ENCODE measurements at places on chromosomes 5 and 9.
A peak's percentile ranks its signal among the peaks of the same experiment; 100 is the strongest.

- ATAC-seq: peak; percentile 41
These were observed 31.8 kb upstream of the CKS2 start for GRCh38 chr9:89278997-89279739.

DNA sequence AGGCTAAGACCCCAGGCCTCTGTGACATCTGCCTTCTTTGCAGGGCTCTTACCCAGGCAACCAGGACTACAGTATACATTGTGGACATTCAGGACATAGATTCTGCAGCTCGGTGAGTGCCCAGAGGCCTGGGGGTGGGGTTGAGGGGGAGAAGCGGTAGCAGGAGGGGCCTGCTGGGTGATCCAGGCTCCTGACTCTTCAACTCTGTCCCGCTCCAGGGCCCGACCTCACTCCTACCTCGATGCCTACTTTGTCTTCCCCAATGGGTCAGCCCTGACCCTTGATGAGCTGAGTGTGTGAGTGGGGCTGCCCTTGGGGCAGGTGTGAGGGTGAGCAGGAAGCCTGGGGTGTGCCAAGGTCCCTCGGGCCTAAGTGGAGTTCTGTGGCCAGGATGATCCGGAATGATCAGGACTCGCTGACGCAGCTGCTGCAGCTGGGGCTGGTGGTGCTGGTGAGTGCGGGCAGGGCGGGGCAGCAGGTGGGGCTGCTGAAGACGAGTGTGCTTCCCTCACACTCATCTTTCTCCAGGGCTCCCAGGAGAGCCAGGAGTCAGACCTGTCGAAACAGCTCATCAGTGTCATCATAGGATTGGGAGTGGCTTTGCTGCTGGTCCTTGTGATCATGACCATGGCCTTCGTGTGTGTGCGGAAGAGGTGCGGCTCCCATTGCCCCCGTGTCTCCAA, 19.8 kb downstream of the GPRIN1 start:
- no peak for ATAC-seq

- peak; percentile 39 for ATAC-seq
These were observed 763 bp downstream of the TJP2 start for GRCh38 chr9:69174616-69175463.

DNA sequence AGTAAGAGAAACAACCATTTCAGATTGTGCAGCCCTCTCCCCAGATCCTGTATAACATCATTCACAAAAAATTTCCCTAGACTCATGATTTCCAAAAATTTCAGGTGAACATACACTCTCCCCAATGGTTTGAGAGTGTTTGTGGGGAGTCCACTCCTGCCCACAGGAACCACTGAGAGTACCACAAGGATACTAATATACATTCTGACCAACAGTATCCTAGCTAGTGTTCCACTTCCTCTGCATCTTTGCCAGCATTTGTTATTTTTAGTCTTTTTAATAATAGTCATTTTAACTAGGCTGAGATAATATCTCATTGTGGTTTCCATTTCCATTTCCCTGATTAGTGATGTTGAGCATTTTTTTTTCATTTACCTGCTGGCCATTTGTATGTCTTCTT, 155.4 kb downstream of the DTWD2 start:
- no peak for ATAC-seq

DNA sequence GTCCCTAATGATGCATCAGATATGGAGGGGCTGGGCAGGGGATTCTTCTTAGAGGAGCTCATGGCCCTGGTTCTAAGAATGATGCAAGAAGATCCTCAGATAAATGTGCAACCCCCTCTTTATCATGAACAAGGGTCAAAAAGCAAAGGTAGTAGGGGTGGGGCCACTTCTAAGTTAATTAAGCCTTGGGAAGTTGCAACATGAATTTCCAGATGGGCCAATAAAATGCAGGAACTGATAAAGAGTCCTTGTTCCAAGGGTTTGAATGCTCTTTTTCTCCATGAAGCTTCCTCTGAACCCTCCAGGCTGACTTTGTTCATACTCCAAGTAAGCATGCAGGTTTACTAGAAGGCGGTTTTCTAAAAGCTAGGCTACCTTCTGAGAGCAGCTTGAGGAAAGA, 25.6 kb downstream of the PCA3 start:
- no peak for ATAC-seq

DNA sequence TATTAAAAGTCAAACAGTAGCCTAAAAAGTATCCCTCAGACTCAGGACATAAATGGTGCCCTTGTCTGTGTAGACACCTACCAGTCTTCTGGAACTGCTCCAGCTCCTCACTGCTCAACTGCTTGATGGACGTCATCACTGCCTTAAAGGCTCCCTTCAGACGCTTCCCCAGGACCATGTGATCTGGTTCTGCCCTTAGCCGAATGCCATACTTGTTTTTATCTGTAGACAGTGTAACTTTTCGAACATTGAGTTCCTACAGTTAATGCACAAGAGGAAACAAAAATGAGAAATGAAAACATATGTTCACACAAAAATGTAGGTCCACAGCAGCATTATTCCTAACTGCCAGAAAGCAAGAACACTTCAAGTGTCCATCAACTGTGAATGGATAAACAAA, 46.2 kb downstream of the IARS1 start:
- ATAC-seq: no peak

- ATAC-seq: peak; percentile 64
These were observed 405.4 kb downstream of the DMAC1 start for GRCh38 chr9:7394002-7394774.

GRCh38 chr5:143887903-143888665, 76.1 kb downstream of the HMHB1 start:
- ATAC-seq: peak; percentile 25

- no peak for ATAC-seq
These were observed 387.9 kb downstream of the RAB3C start for GRCh38 chr5:58970766-58971165.

DNA sequence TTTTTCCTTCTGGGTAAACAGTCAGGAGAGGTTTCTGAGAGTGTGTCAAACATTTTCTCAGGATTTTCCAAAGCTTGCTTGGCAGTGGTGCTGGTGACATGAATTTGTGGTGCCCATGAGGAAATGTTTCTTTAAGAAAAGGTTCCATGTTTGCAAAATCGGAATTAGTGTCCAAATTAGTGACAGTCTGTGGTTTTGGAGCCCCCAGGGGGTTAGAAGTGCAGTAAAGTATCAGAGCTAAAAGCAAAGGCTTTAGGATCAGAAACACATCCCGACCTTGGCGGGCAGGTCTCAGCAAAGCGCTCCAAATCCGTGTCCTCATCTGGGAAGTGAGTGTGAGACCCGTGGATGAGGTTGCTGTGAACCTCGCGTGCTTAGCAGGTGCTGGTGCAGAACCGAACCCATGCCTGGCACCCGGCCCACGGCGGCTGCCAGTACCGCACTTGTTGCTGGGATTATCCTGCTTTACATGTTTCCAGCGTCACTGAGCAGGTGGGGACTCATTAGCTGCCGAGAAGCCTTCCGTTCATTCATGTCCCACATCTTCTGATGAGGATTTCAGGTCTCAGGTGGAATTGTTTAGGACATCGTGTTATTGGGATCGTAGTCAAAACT, 70.8 kb upstream of the COL5A1 start:
- ATAC-seq: no peak

DNA sequence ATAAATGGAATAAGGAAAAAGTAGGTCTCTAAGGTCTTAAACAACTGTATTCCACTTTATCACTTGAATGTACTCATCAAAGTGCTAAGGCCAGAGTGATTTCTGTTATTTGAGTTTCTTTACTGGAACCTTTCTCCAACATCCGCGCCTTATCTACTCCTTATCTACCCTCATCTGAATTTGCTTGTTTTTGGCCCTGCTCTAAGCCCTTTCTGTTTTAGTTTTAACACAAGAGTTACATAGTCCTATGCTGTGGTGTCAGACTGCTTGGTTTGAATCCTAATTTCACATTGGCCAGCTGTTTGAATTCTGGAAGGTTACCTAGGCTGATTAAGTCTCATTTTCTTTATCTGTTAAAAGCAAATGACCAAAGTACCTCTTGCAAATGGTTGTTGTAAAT, 128.3 kb downstream of the PCSK5 start:
- no peak for ATAC-seq

GRCh38 chr5:164098979-164099378, 593.6 kb downstream of the MAT2B start:
- no peak for ATAC-seq

GRCh38 chr9:61673247-61673646, 483.4 kb downstream of the SPATA31A7 start:
- no peak for ATAC-seq

DNA sequence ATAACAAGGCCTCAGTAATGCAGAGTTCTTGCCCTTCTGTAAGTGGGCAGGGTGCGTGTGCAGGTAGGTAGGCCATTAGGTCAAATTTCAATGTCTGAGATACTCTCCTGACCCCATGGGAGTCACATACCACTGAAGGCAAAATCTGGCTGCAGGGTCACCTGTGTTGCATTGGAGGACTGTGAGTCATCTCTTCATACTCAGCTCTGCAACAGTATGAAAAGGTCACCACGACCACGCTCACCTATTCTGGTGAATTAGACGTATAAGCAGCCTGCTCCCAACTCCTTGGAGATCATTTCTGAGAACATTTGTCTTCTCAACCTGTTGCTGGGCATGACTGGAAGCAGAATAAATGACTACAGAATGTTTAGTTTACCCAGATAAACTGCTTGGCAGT, 599.8 kb downstream of the PDE4D start:
- no peak for ATAC-seq

- peak; percentile 5 for ATAC-seq
These were observed 5.8 kb upstream of the ST6GALNAC6 start for GRCh38 chr9:127905004-127905728.

DNA sequence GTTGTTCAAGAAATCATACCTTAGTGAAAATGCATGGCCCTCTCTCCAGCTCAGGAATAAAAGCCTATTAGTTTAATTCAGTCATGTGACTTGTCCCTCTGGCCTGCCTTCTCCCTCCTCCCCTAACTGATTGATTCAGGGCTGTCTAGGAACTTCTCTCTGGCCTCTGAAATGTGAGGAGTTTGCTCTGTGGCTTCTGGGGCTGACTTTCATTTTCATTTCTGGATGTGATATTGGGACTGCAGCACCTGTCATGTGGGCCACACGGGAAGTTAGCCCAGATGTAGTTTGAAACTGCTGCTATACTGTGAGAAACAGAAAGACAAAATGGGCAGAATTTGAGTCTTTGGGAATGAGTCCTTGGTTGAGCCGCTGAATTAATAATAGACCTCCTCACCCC, 44.8 kb downstream of the PARP8 start:
- peak; percentile 60 for ATAC-seq

GRCh38 chr5:143037708-143038107, 267.5 kb downstream of the ARHGAP26 start:
- ATAC-seq: no peak

- ATAC-seq: peak; percentile 78
These were observed 37.4 kb downstream of the PIK3R1 start for GRCh38 chr5:68252673-68253623.

- ATAC-seq: no peak
These were observed 198.1 kb downstream of the NR3C1 start for GRCh38 chr5:143205386-143205785.

DNA sequence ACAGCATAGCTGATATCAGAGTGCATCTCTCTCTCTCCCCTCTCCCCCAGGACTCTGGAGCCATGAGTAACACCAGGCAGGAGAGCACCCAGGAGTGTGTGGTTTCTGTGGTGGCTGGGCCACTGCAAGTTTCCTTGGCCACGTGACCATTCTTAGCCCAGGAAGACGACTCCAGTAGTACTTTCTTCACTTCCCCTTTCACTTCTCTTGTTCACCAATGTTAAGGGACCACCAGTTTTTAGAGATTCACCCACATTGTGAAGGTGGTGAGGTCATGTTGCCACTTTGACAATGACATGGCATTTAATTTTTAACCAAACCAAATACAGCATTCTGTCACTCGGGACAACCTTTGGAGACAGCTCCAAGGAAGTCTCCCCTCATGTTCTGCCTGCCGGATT, 17.9 kb upstream of the DAPK1 start:
- no peak for ATAC-seq

DNA sequence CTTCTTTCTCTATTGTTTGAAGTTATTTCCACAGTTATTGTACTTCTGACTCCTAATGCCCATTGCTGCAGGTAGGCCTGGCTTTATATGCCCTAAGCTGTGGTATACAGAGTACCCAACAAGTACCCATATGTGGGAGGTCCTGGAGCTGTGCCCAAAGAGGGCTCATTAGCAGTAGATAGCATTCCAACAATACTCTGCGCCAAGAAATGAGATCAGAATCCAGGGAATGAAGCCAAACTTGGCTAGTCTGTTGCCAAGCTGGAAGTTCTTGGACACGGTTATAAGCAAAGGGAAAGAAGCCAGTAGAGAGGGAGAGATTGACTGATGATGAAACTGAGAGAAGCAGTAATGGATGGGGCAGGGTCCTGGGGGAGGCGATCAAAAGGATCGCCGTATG, 29.7 kb upstream of the FAM169A start:
- ATAC-seq: no peak

GRCh38 chr5:178376921-178377582, 144.4 kb upstream of the PHYKPL start:
- peak; percentile 99 for ATAC-seq

- ATAC-seq: peak; percentile 81
These were observed 28.4 kb downstream of the NNT start for GRCh38 chr5:43631182-43631910.

- ATAC-seq: no peak
These were observed 92.5 kb downstream of the FBXW11 start for GRCh38 chr5:171913987-171914273.

- no peak for ATAC-seq
These were observed 14.0 kb downstream of the IRX2 start for GRCh38 chr5:2737273-2738155.

DNA sequence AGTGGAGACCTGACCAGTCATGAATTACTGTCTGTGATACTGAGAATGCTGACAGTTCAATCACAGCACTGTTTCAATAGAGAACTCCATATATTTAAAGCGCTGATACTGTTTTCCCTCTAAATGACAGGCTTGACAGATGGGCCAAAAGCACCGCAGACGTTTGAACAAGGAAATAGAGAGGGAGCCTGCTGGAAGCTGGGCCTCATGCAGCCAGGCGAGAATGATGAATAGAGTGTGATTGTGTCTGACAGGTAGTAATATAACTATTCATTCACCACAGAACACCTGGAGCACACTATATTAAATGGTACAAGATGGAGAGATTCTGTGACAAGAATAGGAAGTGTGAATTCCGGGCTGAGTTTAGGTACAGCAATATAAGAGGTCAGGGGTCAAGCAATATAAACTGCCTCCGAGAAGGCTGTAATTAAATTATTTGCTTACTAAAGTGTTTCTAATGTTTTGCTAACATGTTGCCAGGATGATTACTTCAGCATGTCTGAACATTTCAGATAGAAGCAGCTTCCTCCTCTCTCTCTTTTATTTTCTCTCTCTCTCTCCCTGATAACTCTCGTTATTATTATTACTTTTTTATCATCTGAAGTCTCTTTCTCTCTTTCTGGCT, 297.7 kb downstream of the CSNK1G3 start:
- ATAC-seq: no peak

DNA sequence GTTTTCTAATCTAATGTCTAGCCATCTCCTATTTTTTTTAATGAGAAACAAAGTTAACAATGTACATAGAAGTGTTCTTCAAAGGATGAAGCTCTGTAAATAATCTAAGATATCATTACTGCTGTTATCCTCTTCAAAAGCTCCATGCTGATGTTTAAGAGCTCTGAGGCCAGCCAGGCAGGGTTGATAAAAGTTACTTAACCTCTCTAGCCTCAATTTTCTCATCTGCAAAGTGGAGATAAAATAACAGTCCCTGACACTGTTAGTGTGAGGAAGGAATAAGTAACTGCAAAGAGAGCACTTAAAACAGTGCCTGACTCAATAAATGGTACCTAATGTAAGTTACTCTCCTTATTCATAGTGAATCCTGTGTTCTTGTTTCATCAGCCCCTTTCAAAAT, 60.1 kb downstream of the LHFPL2 start:
- ATAC-seq: no peak
